ENCODE measurements at places on chromosomes 13 and 19. TPM values are rescaled to one million over a fixed set of nuclear protein-coding genes. Genes with fewer than 3 reads are reported as not detected.

DNA sequence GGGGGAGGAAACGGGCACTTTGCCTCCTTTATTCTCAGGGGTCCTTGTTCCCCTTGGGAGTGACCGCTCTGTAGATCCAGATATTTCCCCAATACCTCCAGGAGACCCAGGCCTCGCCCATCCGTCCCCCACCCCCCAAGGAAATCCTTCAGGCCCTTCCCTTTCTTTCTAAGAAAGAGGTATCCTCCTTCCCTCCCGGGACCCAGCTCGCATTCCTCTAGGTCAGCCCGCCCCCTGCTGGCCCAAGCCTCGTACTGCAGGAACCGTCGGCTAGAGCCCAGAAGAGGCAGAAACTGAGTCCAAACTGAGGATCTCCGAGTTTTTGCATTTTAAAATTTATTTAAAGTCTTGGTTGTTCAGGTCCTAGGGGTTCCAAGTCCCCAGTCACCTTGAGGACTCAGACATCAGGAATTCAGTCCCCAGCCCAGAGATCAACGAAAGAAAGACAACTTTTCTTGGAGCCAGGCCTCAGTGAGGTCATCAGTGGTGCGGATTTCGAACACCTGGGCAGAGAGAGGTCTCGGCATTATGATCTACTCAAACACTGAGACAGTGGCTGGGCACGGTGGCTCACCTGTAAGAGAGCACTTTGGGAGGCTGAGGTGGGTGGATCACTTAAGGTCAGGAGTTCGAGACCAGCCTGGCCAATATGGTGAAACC, 7.5 kb upstream of the LRFN1 start:
- peak; percentile 67 for DNase-seq

GRCh38 chr19:38836983-38837626, 5.5 kb upstream of the ECH1 start:
- no peak for DNase-seq

GRCh38 chr19:12665281-12665573, 1.3 kb downstream of the MAN2B1 start:
- no peak for DNase-seq

- DNase-seq = no peak
Measured at GRCh38 chr19:29170554-29170953, 42.4 kb downstream of the UQCRFS1 start.

- DNase-seq = no peak
Measured at GRCh38 chr13:37049810-37050209, 9.7 kb downstream of the SUPT20H start.

DNA sequence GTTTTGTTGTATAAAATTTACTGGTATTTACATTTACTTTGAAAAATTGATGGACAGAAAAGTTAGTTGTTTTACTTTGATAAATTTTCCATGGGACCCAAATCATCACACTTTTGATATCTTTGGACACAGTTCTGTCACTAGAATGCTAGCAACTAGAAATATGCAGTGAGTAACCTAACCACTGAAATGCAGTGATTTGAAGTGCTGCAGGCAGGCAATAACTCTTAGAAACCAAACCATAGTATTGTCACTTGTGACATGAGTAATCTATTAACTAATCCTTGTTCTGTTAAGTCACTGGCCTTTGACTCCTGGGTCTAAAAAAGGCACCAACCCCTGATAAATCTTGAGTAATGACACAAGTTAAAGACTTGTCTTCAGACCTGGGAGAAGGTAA, 620.0 kb upstream of the ATXN8OS start:
- DNase-seq = no peak

- DNase-seq = no peak
Measured at GRCh38 chr19:49676136-49676783, 811 bp upstream of the PRMT1 start.

GRCh38 chr13:40626561-40626960, 39.9 kb downstream of the FOXO1 start:
- no peak for DNase-seq

GRCh38 chr13:71274923-71275608, 591.9 kb downstream of the DACH1 start:
- no peak for DNase-seq

CYP2A6 gene
- total RNA-seq = not detected

ZNF540 gene
- total RNA-seq = 2.4 TPM

PRODH2 gene
- not detected for total RNA-seq
